ENCODE measurements at places on chromosomes 5 and 9. TPM values are rescaled to one million over a fixed set of nuclear protein-coding genes. Genes with fewer than 3 reads are reported as not detected.

AFAP1L1 gene
- 4.7 TPM for total RNA-seq

CDX1 gene
- not detected for total RNA-seq

SHOC1 gene
- not detected for total RNA-seq

SGCD gene
- total RNA-seq, result not detected

EIF4E1B gene
- total RNA-seq, result not detected

- peak; percentile 12 for DNase-seq
Observed at GRCh38 chr5:37054391-37054790, 177.8 kb downstream of the NIPBL start.

DNA sequence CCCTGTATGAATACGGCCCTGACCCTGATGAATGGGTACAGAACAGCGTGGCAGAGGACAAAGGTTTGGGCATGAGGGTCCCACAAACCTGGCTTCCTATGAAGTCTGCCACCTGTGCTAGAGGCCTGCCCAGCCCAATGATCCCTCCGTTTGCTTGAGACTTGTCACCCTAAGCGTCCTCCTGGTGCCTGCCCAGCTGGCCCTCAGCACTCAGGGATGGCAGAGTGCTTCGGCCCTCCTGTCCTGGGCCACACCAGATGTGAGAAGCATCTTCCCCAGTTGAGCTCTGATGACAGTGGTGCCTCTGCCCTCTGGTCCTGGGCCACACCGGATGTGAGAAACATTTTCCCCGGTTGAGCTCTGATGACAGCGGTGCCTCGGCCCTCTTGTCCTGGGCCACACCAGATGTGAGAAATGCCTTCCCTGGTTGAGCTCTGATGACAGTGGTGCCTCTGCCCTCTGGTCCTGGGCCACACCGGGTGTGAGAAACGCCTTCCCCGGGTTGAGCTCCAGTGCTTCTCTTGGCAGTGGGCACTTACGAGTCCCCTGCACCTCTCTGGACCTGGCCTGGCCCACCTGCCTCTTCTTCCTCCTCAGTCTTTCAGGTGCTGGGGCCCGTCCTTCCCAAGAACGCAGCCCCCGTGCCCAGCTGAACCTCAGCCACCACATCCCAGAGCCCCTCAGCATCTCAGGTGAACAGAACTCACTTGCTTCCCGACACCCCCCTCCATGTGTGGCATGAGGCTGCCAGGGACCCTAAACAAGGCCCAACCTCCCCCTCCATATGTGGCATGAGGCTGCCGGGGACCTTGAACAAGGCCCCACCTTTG, 253.1 kb upstream of the IRX1 start:
- no peak for DNase-seq

- DNase-seq, result peak; percentile 60
Observed at GRCh38 chr5:154444556-154445421, 1.0 kb upstream of the SAP30L start.

DNA sequence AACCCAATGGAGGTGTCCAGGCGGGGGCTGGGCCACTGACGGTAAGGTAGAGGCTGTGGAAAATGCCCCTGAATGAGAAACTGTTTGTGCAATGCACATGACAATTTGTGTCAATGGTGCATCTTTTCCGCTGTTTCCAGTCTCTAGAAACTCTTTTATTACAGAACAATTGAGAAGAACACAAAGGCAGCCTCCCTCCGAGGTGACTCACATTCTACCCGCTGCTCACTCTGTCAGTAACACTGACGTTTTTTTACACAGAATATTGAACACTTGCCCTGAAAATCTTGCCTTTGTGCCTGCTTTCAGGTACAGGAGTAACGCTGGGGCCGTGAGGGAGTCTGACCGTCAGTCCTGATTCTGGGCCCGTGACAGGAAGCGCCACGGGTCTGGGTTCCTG, 11.7 kb upstream of the TENT4A start:
- DNase-seq, result no peak

GRCh38 chr5:34544403-34544802, 111.7 kb upstream of the RAI14 start:
- no peak for DNase-seq

GRCh38 chr5:179290681-179291540, 54.4 kb downstream of the ADAMTS2 start:
- DNase-seq, result no peak

GRCh38 chr9:83701769-83702168, 6.0 kb downstream of the UBQLN1 start:
- peak; percentile 10 for DNase-seq

DNA sequence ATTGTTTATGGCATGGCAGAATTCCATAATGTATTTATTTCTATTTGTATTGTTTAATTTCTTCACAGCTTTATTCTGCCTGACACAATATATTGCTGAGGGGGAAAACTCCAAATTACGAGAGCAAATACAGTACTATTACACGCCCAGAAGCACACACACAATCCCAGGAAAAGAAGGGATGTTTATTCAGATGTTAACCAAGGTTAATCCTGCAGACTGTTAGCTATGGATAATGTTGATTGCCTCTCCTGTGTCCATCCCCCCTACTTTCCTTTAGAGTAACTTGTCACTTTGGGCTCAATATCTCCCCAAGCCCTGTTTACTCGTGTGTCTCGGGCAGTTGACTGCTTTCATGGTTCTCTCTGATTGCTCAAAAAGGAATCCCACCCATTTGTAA, 84.2 kb upstream of the ERCC6L2 start:
- DNase-seq, result no peak

GRCh38 chr9:133812077-133812868, 74.1 kb upstream of the SARDH start:
- DNase-seq, result no peak
